ENCODE measurements at places on chromosomes 11 and 22.

DNA sequence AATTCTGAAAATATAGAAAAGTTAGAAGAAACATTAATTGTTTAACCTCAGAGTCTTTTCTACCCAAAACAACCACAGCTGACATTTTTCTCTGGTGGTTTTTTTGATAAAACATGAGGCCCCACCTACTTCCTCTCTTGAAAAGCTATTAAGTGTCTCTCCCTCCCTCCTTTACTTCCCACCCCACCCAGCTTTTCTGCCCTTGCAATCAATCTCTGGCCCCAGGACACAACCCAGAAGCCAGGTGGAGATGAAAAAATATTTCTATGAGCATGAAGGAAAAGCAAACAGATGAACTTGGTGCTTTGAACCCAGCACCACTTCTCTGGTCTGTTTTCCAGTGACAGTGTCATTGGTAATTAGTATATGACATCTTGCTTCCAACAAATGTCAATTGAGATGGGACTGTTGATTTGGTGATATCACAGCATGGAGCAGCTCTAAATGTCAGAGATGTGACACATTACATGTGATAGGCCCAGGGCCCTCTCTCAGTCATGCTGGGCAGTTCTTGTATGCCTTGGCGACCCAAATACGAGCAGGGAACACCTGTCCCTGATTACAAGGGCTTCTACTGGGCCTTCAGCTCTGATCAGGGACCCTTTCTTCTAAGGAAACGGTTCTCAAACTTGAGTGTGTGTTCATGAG, 23.9 kb upstream of the TMPRSS13 start:
- no peak for DNase-seq

DNA sequence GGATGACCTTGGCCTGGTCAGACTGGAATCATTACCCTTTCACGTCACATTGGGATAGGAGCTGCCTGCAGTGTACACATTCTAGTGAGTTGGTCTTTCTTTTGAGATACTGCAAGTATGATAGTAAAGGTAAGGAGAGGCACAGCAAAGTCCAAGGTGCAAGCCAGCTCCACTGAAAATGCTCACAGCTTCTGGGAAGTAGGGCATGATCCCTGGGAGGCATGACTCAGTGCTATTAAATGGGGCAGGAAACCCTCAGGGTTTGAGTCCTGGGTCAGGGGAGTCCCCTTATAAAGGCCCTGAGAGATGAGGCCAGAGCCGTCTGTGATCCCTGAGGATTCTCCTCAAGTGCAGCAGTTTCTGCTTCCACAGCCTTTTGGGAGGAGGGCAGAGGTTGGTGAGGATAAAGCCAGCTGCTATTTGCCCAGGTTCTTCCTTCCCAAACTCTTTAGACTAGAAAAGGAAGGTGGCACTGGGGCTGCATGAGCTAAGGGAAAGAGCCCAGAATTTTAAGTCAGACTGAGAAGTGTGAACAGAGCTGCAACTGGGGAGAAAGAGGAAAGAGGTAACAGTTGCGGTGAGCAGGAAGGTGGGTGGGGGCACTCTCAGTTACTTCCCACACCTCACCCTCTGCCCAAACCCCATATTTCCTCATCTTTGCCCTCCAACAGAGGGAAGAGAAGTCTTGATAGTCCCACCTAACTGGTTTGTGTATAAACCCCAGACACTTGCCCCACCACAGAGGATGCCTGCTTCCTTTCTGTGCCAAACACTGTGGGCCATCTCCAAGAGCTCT, 14.4 kb upstream of the OR52K1 start:
- no peak for DNase-seq

GRCh38 chr11:13333456-13333957, 55.9 kb downstream of the BMAL1 start:
- DNase-seq = no peak

DNA sequence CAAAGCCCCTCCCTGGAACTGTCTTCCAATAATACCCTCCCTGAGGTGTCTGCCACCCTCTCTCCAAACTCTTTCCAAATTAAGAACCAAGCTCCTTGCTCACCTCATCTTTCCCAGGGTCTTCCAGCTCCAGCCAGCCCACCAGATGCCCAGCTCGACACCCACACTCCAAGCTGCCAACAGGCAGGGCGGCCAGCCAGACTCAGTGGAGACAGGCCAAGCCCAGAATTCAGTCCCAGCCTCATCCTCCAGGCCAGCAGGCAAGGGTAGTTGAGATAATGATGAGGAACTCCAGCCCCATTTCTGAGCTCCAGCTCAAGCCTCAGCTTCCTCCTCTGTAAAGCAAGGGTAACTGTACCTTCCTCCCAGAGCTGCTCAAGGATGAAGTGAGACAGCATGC, 132.9 kb downstream of the CHST1 start:
- no peak for DNase-seq

GRCh38 chr22:31659246-31659645, 2.8 kb downstream of the PISD start:
- no peak for DNase-seq

GRCh38 chr11:19660076-19660475, 52.6 kb upstream of the NAV2 start:
- no peak for DNase-seq

DNA sequence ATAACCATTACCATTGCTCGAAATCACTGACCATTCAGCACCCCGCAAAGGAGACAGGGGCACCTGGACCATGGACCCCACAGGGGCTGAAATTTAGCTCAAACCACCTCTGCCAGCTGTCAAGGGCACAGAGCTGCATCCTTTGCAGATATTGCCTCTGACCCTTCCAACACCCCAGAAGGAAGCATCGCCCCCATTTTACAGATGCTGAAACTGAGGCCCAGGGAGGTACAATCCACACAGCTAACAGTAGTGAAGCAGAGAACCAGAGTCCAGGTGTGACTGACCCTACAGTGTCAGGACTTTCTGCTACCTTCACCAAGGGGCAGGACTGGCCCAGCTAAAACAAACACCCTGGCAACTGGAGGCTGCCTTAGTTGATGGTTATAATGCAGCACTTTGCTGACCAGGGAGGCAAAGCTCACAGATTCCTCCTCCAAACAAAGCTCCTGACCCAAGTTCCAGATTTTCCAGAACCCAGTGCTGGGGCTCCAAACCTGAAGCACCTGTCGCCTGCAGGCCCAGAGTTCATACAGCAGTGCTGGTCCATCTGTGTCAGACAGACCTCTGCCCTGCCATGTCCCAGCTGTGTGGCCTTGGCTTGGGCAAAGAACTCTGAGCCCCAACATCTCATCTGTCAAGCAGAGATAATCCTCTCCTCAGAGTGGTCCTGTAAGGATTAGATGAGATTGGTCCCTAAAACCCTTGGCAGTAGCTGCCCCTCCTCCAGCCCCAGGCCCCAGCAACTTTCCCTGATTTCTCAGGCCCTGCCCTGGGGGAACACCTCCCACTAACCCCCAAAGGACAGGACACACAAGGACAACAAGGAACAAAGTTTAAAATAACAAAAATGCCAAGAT, 15.2 kb upstream of the ARAP1 start:
- DNase-seq = no peak

- no peak for DNase-seq
Measured at GRCh38 chr22:25167834-25168601, 31.6 kb upstream of the CRYBB3 start.

GRCh38 chr11:73236854-73237253, 18.8 kb downstream of the P2RY2 start:
- DNase-seq = no peak

- DNase-seq = no peak
Measured at GRCh38 chr11:115695677-115696364, 191.6 kb upstream of the CADM1 start.

DNA sequence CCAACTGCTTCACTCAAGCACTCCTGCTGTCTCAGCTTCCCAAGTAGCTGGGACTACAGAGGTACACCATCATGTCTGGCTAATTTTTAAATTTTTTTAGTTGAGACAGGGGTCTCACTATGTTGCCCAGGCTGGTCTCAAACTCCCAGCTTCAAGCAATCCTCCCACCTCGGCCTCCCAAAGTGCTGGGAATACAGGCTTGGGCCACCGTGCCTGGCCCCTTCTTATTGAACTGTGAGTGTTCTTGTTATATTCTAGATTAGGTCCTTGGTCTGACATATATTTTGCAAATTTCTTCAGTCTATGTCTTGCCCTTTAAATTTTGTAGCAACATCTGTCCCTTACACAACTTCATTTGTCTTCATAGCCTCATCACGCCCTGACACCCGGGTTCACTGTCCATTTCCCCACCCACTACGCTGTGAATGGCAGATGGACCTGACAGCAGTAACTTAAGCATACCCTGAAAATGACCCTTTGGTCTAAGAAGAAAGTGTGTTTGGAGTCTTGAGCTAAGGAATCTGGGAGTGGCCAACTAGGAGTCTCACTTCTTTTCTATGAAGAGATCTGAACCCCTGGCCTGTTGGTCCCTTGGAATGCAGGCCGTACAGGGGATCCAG, 4.2 kb upstream of the FAM118A start:
- no peak for DNase-seq

DNA sequence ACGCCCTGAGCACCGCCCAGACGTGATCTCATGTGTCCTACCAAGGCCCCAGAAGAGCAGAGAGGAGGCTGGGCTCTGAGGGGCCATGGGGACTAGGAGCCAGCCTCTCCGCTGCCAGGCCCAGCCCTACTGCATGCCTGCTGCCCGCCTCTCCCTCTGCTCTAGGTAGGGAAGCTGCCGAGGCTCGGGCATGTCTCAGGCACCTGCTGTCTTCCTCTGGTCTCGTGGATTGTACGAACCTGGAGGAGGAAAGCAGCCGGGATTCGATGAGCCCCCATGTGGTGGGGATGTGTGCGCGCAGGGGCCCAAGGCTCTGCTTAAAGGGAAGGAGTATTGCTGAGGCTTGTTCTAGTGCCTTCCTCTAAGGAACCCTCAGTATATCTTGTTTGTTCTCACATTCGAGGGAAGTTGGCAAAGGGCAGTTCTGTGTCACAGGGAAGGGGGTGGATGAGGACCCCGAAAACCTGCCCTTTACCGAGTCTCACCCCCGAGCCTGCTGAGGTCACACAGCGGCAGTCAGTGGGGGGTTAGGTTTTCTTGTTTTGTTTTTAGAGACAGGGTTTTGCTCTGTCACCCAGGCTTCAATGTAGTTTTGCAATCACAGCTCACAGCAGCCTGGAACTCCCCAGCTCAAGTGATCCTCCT, 21.2 kb downstream of the DAGLA start:
- DNase-seq = no peak

Measured in HFF-Myc (cell line).